ENCODE measurements at places on chromosomes 2 and 18. TPM values are rescaled to one million over a fixed set of nuclear protein-coding genes. Genes with fewer than 3 reads are reported as not detected.

DNA sequence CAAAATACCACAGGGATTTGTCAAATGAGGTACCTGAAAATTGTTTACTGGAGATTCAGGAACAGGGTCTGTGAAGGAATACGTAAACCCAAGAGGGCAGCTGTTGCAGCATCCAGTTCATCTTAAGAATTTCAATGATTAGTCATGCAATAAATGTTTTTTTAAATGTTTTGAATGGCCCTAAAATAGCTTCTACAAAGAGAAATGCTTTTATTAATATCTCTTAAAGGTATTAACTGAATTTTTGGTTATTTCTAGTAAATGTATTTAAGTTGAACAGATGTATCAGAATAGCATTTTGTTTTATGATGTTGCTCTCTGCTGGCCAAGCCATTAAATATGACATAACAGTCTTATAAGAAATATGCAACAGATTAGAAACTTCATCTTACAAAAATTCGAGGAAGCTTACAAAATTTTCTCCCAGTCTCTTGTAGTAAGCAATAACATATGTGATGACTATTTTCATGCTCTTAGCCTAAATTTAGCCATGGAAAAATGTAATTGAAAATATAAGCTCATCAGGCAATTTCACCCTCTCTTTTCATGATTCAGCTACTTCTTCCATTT lies 863.9 kb downstream of the SUCLG1 start:
- no peak for DNase-seq

DNA sequence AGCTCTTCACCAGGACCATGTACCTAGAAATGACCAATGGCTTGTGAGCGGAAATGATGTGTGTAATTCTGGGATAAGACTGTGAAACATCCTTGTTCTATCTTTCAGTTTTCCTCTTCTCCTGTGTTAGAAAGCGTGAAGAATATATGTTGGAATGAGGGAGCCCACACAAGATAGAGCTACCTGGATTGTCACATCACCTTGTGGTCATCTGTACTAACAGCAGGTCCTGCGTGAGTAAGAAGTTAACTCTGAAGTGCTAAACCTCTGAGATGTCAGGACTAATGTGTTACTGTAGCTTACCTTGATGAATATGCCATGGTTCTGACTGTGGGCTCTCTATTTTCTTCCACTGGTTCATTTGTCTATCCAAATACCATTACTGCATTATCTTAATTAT lies 75.6 kb downstream of the FASTKD2 start:
- DNase-seq, result no peak

CFC1 gene
- total RNA-seq, result not detected

- no peak for DNase-seq
These were observed 55.6 kb downstream of the TGFA start for GRCh38 chr2:70498054-70498453.

DNA sequence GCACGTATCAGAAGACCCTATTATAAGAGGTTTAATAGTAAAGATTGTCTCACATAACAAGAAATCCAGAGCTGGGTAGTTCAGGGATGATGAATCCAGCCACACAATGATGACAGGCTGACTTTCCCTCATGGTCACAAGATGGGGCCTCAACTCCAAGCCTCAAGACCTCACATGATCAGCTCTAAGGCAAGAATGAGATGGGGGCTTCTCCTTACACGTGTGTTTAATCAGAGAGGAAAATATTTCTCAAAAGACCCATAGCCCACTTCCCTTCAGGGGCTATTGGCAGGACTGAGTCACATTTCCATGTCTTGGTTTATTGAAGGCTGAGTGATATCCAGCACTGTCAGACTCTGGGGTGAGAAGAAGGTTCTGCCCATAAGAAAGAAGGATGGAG lies 100.2 kb upstream of the FOSL2 start:
- DNase-seq, result peak; percentile 11

DNA sequence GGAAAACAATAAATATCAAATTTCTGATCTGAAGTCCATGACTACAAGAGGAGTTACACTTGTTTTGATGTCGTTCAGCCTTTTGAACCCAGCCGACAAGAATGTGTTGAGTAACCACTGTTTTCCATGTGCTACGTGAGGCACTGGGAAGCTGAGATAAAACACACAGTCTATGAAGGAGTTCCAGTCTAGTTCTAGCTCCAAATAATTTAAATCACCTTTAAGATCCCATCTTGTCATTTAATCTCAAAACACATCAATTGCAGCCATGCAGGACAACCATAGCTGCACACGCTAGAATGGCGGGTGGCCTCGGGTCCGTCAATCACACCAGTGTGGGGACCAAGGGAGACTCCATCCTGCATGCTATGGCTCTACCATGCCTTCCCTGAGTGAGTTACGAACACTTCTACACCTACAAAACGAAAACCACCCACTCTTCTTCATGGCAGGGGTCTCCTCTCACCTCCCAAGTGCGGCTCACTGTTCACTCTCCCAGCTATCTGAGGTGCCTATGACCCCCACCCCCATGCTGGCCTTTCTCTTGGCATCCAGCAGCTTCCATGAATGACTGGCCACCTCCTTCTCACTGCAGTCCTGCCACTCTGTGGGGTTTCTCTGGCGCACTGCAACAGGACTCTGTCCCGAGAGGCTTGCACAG lies 3.8 kb downstream of the FHL2 start:
- no peak for DNase-seq

SMPD4 gene
- total RNA-seq, result 110 TPM

GRCh38 chr18:35355140-35355618 lies 11.0 kb upstream of the ZNF24 start:
- peak; percentile 45 for DNase-seq

- DNase-seq, result no peak
These were observed 266.2 kb upstream of the SLC39A10 start for GRCh38 chr2:195390686-195391321.

RGPD3 gene
- total RNA-seq, result 0.04 TPM

- DNase-seq, result no peak
These were observed 40.6 kb downstream of the NCK2 start for GRCh38 chr2:105785095-105785847.

- DNase-seq, result no peak
These were observed 203.5 kb downstream of the LPIN1 start for GRCh38 chr2:11949732-11950523.

- DNase-seq, result no peak
These were observed 56.6 kb downstream of the PTPRM start for GRCh38 chr18:7623681-7624080.

GRCh38 chr2:5668682-5669250 lies 23.4 kb upstream of the SOX11 start:
- no peak for DNase-seq

DNA sequence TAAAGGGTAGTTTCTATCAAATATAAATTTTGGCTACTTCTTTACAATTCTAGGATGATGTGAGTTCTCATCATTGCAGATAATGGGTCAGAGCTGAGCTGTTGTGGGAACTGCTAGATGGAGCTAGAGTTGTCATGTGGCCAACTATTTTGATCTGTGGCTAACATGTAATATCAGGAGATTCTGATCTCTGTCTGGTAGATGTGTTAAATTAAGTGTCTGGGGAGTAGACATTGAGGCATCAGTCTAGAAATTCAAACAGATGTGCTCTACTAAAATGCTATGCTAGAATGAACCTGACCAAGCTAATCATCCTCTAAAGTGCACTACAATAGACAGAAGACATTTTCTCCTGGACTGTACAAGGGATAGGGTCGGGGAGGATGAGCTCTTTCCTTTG lies 30.3 kb upstream of the DARS1 start:
- no peak for DNase-seq

REEP1 gene
- total RNA-seq, result 0.25 TPM

PPP1CB gene
- 229 TPM for total RNA-seq

DNA sequence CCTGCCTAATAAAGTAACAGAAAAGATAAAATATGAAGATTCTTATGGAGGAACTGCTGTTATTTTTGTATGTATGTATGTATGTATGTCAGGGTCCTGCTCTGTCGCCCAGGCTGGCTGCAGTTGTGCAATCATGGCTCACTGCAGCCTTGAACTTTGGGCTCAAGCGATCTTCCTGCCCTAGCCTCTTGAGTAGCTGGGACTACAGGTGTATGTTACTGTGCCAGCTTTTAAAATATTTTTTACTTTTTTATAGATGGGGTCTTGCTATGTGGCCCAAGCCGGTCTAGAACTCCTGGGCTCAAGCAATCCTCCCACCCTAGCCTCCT lies 26.7 kb downstream of the ANKRD29 start:
- no peak for DNase-seq

GRCh38 chr2:8413589-8414135 lies 268.2 kb upstream of the ID2 start:
- DNase-seq, result no peak

GRCh38 chr18:78586586-78586985 lies 393.0 kb upstream of the SALL3 start:
- DNase-seq, result no peak

- no peak for DNase-seq
These were observed 130.9 kb upstream of the ARHGAP28 start for GRCh38 chr18:6598657-6599056.

GRCh38 chr2:27710640-27711430 lies 47.1 kb downstream of the SLC4A1AP start:
- no peak for DNase-seq

C2orf80 gene
- total RNA-seq, result not detected

AQP12A gene
- not detected for total RNA-seq

ZNF407 gene
- total RNA-seq, result 10.3 TPM
